ENCODE measurements at places on chromosomes 6 and 20. TPM values are rescaled to one million over a fixed set of nuclear protein-coding genes. Genes with fewer than 3 reads are reported as not detected.

The CD164 gene
- 774 TPM for total RNA-seq

The FKBP1C gene
- total RNA-seq = 0.31 TPM

GRCh38 chr20:36309643-36310042 lies 3.5 kb downstream of the DLGAP4 start:
- no peak for DNase-seq

DNA sequence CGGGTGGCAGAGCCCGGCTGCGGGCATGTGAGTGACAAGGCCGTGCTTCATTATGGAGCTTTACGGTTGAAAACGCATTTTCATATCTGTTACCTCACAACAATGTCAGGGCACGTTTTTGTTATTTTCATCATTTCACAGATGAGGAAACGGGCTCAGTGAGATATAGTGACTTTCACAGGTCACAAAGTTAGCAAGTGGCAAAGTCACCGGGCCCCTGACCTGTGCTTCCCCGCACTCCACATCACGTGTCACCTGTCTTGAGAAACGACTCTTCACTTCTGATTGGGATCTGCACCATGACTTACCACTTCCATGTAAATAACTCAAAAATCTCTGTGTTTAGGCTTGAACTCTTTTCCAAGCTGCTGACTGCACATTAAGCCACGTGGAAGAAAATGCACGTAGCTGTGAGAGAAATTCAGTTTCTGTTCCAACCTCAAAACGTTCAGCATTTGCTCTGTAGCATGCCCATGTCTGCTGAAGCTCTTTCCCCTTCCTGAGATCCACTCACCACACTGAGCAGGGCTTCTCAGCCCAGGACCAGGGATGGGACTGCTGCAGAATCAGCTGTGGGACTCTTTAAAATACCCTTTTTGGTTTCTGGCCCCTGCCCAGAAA lies 107.2 kb downstream of the ARMC2 start:
- no peak for DNase-seq

DNA sequence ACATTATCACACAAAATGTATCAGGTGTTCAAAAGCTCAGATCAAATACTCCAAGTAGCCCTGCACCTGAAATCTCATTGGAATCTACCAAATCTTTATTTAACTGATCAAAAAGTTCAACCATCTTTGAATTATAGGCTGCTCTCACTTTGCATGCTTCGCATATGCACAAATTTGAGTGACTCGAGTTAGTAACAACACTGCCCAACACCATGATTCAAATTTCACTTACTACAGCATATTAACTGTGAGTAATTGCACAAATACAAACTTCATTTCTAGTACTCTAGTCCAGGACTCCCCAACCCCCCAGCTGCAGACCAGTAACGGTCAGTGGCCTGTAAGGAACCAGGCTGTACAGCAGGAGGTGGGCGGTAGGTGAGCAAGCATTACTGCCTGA lies 51.1 kb downstream of the WASF1 start:
- no peak for DNase-seq

The SCUBE3 gene
- total RNA-seq = 0.67 TPM

The SGK2 gene
- 135 TPM for total RNA-seq

GRCh38 chr6:23983735-23984134 lies 142.3 kb upstream of the NRSN1 start:
- DNase-seq = no peak

GRCh38 chr6:26501482-26501986 lies 1.4 kb downstream of the BTN1A1 start:
- DNase-seq = peak; percentile 29

The DLK2 gene
- 0.28 TPM for total RNA-seq

- DNase-seq = peak; percentile 25
Observed at GRCh38 chr6:158825951-158826306, 6.8 kb upstream of the EZR start.

All from left colon (tissue), 2 donors.